ENCODE measurements at places on chromosomes 1 and 21. TPM values are rescaled to one million over a fixed set of nuclear protein-coding genes. Genes with fewer than 3 reads are reported as not detected.

The C1orf226 gene
- total RNA-seq = 2.2 TPM

The ISG15 gene
- total RNA-seq = 6.8 TPM

The TMEM82 gene
- total RNA-seq = not detected

The TENT5C gene
- 0.35 TPM for total RNA-seq

The RAB7B gene
- total RNA-seq = 25.8 TPM
